KG1 (cell line): ENCODE measurements at places on chromosomes 1 and 21.
A peak's percentile ranks its signal among the peaks of the same experiment; 100 is the strongest.

GRCh38 chr1:184792450-184792969 is 37.9 kb upstream of the EDEM3 start:
- peak; percentile 60 for DNase-seq

DNA sequence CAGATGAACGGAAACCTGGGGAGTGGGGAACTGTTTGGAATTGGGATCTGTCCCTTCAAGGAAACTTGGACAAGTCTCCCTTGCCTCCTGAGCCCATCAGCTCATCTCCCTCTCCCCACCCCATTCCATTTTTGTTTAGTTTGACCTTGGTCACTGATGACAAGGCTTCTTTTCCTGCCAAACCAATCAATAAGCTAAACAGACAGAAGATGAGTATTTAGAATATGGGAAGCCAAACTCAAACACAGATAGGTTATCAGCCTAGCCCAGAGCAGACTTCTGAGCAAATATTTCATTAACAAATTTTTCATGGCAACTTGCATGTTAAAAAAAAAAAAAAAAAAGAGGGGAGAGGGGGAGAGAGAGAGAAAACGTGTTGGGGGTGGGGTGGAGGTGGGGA is 337.2 kb upstream of the PROX1 start:
- DNase-seq, result no peak

DNA sequence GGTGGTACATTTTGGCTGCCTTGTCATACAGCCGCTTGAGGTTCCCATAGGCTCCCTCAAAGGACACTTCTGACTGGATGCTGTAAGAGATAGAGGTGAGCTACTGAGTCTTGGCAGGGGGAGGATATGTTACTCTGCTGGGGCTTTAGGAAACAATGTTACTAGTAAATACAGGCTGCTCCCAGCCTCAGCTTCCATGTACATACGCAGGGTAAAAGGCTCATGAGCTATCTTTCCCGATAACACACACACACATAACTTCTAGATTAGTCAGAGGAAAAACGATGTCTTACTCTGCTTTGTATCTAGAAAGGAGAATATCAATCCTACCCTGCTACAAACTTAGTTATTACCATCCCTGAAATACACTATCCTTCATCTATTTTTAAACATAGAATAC is 14.3 kb downstream of the SMG5 start:
- DNase-seq, result no peak

DNA sequence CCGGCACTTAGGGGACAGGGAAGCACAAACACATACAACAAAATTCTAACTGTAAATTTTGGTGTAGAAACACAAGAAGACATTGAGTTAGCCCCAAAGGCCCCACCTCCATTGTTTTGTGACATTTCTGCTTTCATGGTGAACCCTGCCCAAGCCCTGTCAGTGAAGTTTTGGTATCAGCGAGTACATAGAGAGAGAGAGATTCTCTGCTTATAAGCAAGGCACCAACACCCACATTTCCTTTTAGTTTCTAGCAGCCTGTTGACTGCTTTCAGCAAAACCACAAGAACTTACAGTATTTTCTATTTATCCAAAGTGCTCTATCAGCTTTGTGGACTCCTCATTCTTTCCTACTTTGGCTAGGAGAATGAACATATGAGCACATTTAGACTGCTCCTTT is 24.0 kb downstream of the ZNF124 start:
- no peak for DNase-seq

- no peak for DNase-seq
Measured at GRCh38 chr1:84603941-84604830, 29.9 kb upstream of the CTBS start.

DNA sequence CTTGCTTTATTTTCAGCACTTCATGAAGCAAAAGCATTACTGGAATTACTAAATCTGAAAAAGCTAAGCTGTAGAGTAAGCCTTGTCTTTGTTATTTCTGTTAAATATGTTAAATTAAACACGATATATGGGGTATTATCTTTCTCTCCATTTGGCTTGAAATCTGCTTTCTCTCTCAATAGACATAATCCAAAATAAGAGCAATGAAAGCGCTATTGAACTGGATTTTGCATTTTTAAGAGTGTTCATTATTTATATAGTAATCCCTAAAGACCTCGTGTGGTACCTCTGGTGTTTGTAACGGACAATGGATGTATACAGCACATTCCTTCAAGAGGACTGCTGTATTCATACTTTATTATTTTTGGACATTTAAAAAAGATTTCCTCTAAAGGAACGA is 91.5 kb upstream of the KCNE2 start:
- no peak for DNase-seq

- DNase-seq, result no peak
Measured at GRCh38 chr1:24765308-24765988, 20.2 kb downstream of the CLIC4 start.

DNA sequence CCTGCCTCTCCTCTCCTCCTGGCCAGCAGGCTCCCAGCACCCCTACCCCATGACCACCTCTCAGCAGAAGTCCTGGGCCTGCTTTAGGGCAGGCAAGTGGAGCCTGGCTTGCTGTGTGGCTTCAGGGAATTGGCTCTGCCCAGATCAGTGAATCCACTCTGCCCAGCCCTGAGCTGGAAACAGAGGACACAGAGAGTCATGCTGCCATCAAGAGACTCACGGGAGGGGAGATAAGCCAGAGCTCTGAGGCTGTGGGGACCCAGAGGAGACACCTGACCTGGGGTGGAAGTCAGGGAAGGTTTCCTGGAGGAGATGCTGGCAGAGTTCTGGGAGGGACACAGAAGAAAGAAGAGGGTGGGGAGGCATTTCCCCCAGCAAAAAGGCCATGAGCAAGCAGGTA is 54.2 kb downstream of the GLIS1 start:
- DNase-seq, result no peak

DNA sequence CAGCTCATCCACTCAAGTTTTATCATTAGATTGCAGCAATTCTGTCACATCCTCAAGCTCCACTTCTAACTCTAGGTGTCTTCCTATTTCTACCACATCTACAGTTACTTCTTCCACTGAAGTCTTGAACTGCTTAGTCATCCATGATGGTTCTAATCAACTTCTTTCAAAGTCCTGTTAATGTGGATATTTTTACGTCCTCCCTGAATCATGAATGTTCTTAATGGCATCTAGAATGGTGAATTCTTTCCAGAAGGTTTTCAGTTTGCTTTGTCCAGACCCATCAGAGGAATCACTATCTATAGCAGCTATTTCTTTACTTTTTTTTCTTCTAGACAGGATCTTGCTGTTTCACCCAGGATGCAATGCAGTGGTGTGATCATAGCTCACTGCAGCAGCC is 78.0 kb upstream of the RNPC3 start:
- DNase-seq, result no peak

DNA sequence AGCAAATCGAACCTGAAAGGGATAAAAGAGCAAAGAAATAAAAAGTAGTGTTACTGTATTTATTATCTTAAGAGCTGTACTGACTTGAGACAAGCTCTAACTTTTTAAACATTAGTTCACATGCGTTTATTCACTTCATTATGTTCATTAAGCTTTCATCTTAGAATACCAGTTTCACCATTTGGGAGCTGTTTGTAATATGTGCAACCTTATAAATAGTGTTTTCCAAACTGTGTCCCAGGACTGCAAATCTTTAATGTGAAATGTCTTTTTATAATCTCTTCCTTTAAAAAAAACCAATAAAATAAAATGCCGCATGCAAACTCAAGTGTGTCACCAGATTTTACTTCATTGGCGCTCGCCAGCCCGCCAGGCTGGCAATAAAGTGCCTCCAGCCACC is 28.3 kb downstream of the LGALS8 start:
- no peak for DNase-seq

DNA sequence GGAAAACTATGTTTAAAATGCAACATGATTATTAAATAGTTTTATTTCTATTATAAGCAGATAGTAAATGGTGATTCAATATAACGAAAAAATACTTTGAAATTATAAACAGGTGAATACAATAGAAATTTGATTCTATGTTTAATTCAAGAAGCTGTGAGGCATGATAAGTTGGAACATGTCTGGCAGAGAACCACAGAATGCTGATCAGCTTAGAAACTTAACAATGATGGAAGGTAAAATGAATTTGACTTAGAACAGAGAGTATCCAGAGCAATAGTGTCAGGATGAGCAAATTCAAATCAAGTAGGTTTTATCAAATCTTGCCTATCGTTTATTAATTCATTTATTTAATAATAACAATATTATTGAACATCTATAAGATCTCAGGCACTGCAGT is 83.4 kb upstream of the ADGRL4 start:
- DNase-seq, result no peak

GRCh38 chr1:195738966-195739650 is 869.1 kb downstream of the KCNT2 start:
- DNase-seq, result no peak

DNA sequence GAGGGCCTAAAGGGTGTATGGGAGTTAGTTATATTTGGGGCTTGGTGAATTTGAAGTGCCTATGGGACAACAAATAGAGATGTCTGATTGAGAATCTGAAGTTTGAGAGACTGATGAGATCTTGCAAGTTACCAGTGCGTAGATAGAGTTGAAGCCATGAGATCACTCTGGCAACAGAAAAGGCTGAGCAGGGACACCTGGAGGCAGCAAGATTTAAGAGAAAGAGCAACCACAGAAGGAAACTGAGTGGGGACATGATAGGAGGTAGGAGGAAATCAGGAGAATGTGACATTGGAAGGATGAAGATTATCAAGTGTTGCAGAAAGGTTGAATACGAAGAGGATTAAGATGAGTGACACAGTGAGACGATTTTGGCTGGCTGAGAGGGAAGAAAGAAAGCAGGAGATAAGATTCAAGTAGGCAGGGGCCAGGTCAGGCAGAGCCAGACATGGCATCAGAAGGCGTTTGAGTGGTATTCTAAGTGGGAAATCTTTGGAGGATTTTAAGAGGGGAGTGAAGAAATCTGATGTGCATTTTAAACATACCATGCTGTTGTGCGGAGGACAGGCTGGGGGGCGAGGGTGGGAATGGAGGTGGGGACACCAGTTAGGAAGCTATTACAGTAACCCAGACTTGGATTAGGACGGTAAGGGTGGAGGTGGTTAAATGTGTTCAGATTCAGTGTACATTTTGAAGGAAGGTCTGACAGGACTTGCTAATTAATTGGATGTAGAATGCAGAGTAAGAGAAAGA is 3.0 kb upstream of the MPL start:
- DNase-seq, result no peak

DNA sequence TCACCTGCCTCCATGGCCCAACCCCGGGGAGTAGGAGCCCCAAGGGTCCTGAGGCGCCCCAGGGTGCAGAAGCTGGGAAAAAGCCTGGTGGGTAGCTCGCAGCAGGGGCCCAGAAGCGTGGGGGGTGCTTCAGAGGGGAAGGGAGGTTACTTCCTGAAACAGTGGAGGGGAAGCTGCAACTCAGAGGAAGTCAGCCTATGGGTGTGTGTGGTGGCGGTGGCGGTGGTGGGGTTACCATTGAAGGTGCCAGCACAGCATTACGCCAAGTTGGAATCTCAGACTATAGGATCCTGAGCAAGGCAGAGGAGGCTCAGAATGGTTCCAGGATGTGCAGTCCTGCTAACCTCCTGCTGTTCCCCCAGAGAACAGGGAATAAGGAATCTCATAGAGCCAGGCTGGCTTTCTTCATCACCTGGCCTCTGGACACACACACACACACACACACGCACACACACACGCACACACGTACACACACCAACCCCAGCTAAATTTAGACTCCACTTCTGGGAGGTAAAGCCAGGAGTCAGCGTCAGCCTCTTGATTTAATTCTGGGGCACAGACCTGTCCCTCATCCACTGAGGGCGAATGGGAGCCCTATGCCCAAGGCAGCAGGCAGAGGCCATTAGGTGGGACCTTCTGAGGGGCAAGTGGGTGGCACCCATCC is 1.3 kb downstream of the DENND4B start:
- peak; percentile 86 for DNase-seq

GRCh38 chr21:33666153-33666552 is 23.9 kb downstream of the ITSN1 start:
- no peak for DNase-seq

DNA sequence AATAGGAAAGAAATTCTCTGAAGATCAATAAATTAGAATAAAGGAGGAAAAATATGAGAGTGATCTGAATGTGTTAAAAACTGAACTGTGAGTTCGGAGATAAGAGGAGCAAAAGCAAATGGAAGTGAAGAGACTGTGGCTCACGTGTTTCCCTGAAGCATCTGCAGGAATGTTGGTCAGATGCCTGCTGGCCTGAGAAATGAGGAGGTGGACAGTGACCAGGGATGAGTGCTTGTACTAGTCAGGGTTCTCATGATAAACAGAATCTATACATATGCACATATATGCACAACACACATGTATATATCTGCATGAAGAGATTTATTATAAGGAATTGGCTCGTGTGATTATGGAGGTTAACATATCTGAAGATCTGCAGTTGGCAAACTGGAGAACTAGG is 103.4 kb upstream of the TIAM1 start:
- no peak for DNase-seq

GRCh38 chr1:242239398-242239797 is 240.5 kb upstream of the MAP1LC3C start:
- no peak for DNase-seq

DNA sequence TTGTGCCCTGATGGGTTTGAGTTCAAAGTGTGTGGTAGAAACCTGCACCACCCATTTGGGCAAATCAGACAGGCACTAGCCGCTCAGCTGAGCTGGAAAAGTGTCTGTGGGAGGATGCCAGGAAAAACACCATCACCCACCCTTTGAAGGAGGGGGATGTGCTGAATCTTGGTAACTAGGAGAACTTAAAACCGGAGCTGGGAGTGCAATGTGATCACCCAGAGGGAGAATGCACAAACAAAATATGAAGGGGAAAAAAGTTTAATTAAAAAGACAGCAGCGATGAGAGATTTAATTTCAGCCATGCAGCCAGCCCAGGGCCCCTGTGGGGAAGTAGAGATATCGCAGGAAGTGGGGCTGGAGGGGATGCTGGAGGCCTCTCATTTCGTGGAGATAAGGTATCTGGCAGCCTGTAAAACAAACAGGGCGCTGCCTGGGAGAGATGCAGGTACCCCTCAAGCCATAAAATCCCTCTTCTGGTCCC is 86.8 kb upstream of the BCAR3 start:
- no peak for DNase-seq

GRCh38 chr21:45835301-45836267 is 146.0 kb upstream of the COL6A1 start:
- DNase-seq, result no peak

DNA sequence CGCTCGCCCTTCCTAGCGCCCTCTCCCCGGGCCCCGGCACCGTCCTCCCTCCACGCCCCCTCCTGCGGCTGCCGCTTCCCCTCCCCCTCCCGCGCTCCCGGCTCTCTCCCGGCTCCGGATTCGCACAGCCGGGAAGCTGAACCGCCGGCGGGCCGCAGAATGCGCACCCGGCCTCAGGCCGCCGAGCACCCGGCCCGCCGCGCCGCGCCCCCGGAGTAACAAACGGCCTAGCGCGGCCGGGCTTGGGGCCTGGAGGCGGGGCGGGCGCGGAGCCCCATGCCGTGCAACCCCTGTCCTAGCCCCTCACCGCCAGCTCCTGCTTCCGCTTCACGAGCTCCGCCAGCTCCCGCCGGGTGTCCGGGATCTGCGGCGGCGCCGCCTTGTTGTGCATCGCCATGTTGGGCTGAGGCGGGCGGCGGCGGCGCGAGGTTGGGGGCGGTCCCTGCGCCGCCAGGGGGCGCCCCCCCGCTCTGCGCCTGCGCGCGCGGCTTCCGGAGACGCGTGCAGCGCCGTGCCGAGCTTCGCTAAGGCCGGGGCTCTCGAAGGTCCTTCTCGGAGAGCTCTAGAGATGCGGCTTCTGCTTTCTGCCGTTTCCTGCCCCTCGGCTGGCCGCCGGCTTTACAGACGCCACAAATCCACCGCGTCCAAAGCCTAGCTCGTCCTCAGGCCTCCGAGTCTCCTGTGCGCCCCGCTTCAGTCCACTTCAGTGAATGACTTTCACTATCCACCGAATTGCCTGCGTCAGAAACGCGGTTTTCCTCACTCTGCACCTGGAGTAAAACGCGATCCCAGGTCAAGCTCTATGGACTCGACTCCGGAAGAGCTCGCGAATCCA is at the start of gene MEAF6:
TSS of gene MEAF6 (minus strand) at position 417 of the 835 bp plus-strand sequence. CDS start at position 397, 20 bp downstream.
- peak; percentile 65 for DNase-seq
